ENCODE measurements at places on chromosomes 7 and 10.

GRCh38 chr10:97784200-97784810, 12.5 kb upstream of the SFRP5 start:
- no peak for DNase-seq

GRCh38 chr10:62794306-62794705, 10.2 kb upstream of the ADO start:
- DNase-seq = no peak

DNA sequence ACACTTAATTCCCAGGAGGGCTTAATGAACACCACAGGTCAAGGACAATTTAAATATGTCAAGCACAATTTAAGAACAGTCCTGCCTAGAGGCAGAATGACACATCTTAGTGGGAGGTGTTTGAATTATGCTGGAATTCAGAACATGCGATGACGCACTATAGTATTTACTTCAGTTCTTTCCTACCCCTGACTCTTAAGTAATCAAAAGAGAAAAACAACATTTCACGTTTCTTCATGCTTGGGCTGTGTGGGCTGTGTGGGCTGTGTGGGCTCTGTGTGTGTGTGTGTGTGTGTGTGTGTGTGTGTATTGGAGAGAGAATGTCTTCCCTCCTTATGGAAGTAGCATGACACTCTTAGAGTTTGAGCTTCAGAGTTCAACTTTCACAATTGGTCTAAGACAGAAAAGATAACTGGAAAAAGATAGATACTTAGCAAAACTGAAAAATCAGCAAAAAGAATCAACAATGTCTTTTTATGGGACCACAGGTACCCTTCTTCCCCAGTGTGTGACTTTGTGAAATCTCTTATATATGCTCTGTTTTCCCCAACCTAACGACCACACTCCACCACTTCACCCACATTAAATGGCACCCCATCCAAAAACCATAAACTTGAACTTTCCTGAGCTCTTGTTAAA, 33.7 kb upstream of the CABCOCO1 start:
- DNase-seq = no peak

- no peak for DNase-seq
These were observed 122.2 kb downstream of the PCLO start for GRCh38 chr7:83040484-83040883.

DNA sequence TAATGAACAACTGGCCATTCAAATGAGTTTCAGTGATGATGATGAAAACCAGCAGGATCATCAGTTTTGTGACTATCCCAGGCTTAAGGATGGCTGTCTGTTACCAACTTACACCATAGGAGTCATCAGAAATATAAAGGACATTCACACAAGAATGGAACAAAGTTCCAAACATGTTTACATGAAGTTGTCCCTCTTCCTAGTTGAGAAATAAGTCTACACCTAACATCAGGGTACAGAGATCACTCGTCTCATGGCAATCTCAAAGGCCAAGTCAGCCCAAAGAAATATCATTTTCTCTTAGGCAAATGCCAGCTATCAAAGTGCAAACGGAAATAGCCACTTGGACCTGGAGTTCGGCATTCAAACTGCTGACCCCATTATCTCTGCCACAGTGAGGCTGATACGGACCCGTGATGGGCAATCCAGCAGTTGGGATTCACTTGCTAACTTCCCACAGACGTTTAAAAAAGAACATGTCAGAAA, 53.0 kb downstream of the CREB3L2 start:
- DNase-seq = no peak

Measured in stimulated activated CD4-positive, alpha-beta T cell treated with anti-CD3 and anti-CD28 coated beads, Interleukin-12 subunit alpha, Interleukin-12 subunit beta, amount 100 ng/mL, for 48 hours (primary cell).